ENCODE measurements at places on chromosomes 13 and 19.

DNA sequence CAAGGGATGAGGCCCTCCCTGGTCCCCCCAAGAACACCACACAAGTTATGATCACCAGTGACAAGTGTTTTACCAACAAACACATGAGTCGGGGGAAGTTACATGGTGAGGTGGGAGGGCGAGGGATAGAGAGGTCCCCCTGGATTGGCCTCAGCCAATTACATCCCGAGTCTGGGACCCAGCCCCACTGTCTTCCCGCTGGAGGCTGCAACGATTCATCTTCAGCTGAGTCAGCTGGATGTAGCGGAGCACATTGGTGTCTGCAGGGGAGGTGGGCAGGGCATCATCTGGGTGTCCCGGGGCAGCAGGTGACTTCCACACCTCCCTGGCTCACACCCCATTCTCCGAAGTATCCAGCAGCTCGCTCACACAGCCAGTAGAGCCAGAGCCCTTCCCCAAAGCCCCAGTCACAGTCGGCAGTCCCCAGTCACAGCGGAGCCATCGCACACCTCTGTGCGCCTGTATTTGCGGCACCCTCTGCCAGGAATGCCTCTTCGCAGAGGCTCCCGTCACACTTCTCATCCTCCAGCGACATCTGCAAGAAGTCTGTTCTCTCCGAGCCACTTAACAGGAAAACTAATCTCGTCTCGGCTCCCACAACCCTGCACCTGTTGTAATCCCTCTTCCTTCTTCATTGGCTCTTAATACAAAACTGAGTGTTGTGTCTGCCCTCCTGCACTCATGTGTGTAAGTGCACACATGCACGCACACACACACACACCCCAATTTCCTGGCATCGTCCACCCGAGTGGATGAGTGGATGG, 2.0 kb downstream of the TTC9B start:
- DNase-seq: no peak

DNA sequence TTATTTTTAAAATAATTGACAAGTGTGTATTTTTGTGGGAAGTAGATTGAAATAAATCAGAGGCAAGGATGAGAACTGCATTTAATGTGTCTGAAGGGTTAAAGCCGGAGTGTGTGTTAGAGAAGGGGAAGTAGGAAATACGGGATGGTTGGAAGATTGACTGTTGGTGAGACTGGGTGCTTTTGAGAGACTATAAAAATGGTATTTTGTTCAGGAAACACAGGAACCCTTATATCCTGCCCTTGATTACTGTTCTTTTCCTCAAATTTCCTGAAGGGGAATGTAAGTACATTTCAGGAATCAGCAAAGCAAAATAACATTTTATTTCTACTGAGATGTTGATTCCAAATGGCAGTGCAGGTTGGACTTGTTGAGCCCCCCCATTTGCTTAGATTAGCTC, 15.1 kb downstream of the IFT88 start:
- DNase-seq: no peak

DNA sequence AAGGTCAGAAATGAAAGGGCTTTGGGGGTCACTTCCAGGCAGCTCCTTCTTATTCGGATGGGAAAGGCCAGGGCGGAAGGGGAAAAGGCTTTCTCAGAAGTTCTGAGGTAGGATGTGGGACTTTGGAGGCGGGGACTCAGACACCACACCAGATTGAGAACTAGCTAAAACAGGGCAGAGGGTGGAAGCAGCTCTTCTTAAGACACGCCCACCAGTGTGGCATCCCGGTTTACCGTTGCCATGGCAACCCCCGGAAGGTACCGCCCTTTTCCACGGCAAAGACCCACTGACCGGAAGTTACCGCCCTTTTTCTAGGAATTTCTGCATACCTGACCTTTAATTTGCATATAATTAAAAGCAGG, 3.8 kb upstream of the LILRA5 start:
- DNase-seq: no peak

- no peak for DNase-seq
These were observed 169.4 kb downstream of the B3GLCT start for GRCh38 chr13:31369213-31369612.

DNA sequence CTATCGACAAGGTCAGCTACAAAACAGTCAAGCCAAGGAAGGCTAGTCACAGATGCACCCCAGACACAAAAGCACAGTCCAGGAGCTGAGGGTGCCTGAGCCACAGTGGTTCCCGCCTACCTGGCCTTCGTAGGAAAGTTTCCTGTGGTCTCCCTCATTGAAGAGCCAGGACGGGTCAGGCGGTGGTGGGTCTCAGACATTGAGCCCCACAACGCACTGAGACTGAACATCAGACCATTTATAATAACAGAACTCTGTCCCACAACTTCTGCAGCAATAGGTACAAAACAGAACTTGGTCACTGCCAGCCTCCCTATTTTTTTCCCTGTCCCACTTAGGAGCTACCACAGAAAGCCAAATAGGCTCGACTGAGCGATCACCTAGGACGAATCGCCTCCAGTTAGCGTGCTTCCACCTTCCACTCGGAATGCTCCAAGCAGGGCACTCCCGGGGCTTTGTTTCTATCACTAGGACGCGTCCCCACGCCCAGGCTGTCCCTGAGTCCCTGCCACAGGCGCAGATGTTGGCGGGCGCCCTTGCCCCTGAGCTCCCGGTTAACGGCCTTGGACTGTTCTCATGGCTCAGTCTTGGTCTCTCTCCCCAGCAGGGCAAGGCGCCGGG, 640 bp upstream of the ZNF544 start:
- no peak for DNase-seq

DNA sequence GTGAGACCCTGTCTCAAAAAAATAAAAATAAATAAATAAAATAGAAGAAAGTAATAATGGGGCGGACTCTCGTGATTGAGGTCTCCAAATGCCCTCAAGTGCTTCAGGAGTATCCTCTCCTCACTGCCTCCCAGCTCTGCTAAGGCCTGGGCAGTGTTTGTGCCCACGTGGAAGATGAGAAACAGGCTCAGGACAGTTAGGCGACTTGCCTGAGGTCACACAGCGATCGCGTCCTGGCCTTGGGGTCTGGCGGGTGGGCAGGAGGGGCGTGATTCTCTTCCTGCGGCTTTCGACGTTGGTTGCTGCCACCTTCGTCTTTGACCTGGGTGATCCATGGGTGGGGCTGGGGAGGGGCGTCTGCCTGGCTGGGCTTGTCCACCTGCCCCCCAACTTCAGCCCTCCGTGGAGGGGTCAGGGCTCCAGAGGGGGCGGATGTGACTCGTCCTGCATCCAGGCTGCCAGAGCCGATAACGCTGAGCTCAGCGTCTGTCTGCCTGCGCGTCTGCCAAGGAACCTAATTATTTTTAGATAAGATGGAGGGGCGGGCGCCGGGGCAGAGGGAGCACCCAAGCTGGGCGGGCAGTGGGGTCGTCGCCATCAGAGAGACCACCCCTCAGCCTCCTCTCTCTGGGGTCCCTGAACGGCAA, 56.9 kb downstream of the NFIC start:
- no peak for DNase-seq

DNA sequence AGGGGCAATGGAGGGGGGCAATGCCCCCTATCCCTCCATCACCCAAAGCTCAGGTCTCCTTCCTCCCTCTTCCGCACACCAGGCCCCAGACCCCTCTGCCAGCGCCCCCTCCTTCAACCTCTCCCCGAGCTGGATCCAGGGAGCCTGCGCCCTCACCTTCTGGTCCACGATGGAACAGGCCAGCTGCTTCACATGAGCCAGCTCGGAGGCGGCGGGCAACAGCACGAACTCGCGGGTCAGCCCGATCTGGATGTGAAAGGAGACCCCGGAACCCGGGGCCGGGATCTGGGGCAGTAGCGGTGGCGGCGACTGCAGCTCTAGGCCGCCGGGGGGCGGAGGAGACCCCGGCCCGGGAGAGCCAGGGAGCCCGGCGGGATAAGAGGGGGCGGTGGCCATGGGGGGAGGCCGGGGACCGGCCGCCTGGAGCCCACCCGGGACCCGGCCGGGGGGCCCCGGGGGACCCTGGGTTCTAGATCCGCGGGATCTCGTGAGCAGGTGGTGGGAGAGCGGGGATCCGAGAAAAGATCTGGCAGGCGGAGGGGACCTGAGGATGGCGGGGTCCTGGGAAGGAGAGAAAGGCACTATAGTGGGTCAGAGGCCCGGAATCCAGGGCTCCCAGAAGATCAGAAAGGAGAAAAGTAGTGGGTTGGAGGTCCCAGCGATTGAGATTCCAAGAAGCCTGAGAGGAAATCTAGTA, 791 bp downstream of the PRKD2 start:
- DNase-seq: no peak

DNA sequence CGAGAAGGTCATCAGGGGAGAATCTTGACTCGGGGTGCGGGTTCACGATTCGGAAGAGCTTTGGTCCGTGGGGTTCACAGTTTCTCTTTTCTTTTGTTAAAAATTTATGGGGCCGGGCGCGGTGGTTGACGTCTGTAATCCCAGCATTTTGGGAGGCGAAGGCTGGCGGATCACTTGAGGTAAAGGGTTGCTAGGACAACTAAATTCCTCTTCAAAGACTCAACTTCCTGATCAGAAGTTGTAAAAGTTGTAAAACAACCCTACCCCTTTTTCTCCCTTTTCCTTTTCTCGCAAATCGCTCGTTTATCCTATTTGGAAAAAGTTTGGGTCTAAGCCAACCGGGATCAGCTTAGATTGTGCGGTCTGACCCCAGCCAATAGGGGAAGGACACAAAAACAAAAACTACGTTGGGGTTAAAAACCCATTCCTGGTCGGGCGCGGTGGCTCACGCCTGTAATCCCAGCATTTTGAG, 673 bp downstream of the ZNF486 start:
- no peak for DNase-seq

- no peak for DNase-seq
These were observed 11.3 kb downstream of the DPY19L3 start for GRCh38 chr19:32416749-32417456.

DNA sequence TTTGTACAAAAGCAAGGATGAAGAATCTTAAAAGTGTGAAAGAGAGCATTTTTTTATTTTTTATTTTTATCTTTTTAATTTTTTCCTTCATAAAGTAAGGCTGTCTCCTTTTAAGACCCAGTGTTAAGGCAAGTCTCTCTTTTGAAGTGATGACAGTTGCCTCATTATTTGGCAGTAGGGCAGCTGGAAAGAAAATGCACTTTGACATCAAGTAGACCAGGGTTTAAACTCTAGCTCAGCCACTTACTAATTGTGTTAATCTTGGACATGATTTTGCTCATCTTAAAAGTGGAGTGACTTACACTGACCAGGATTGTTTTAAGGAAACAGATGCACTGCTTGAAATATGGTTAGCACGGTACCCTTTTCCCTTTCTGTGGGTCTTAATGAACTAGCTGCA, 18.5 kb downstream of the GPALPP1 start:
- DNase-seq: no peak

- no peak for DNase-seq
These were observed 28.6 kb downstream of the PTPRS start for GRCh38 chr19:5312058-5312457.

DNA sequence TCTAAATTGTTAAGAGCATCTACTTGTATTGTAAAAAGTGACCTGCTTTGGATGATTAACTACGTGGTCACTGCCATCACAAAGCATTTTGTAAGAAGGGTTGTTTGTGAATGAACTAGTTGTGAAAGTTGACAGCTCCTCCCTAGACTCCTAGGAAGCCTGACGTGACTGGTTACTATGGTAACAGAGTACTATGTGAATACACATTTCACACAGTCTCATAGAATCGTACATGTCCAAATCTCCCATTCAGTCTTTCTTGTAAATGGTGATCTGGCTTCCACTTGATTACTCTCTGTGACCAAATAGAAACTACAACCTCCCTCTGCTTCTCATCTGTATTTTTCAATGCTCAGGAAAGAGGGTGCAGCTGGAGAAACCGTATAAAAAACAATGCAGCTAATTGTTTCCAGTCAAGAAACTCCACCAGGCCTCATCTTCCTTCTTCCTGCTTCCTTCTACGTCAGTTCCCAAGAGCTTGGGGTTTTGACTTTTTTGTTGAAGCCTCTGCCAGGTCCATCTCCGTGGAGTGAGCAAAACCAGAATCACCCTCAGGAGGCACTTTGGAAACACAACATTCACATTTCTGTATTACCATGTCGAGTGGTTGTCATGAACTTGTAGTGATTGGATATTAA, 83.4 kb downstream of the GPC6 start:
- DNase-seq: no peak

GRCh38 chr13:35992964-35993363, 138.2 kb downstream of the DCLK1 start:
- no peak for DNase-seq

DNA sequence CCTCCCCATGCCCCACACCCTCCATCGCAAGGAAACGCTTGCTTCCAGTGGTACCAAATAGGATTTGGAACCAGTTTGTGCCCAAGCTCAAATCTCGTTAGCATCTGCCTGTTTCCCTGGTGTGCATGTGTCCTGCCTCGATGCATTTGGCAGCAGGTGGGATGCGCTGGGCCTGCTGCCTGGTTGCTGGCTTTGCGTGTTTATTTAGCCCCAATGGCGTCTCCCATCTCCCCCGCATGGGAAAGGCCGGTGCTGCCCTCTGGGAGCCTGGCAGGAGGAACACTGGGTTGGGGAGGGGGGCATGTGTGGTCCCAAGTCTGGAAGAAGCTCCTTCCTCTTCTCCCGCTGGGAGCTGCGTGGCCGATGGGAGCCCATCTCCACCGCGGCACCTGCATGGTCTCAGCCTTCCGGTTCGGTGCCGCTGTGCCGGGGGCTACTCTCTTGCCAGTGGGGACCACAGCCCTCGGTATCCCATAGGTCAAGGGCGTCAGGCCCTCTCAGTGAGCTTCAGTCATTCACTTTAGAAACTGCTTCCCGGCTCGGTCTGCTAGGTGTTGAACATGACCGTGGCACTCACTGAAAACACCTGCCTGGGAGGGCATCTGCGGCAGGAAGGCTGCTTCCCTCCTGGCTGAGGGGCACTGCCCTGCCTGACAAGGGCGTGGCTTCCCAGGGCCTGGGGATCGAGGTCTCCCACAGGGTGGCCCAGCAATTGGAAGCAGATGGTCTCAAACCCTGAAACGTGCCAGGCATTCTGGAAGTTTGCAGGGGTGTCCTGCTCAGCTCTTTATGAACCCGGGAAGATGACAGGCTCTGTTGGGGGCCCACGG, 11.8 kb upstream of the F7 start:
- DNase-seq: no peak

DNA sequence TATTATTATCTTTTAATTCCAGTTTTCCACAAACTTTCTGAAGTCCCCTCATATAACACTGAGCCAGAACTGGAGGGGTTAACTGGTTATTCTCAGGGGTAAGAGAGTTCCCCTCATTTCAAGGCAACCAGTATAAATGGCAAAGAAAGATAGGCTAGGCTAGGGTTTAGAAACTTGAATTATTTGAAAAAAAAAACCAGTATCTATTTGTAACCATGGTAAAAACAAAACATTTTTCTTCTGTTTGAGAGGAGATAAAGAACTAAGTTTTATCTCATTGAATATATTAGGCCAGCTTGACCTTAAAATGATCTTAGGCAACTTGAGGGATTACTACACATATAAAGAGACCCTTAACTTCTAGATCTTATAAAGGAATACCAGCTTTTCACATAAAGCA, 19.6 kb downstream of the SUPT20H start:
- DNase-seq: no peak

- no peak for DNase-seq
These were observed 63.5 kb upstream of the ANKRD10 start for GRCh38 chr13:110978390-110978789.

DNA sequence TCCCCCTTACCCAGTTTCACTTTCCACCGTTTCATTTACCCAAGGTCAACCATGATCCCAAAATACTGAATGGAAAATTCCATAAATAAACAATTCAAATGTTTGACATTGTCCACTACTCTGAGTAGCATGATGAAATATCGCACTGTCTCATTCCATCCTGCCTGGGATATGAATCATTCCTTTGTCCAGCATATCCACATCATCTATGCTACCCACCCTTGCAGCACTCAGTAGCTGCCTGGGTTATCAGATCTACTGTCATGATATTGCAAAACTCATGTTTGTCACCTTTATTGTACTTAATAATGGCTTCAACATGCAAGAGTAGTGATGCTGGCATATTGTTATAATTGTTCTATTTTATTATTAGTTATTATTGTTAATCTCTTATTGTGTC, 263.9 kb upstream of the NBEA start:
- no peak for DNase-seq
